Stimulated activated CD4-positive, alpha-beta T cell treated with anti-CD3 and anti-CD28 coated beads, Interleukin-4, amount 100 ng/mL, for 1 hour (primary cell): ENCODE measurements at places on chromosomes 1 and 21.

DNA sequence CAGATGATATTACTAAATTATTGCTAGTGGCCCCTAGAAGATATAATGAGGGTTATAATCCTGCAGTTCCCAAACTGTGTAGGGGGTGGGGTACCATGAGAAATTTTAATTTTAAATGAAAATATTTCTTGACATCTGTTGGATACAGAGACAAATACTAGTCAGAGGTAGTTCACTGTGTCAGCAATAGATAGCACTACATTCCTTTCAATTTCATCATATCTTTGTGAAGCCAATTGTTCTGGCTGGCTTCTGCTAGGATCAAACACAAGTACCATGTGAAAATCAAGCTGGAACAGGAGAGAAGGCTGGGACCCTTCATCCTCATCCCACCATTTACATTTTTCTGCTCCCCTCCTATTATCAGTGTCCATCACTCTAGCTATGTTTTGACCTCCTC is 208.1 kb downstream of the USH2A start:
- DNase-seq: no peak

DNA sequence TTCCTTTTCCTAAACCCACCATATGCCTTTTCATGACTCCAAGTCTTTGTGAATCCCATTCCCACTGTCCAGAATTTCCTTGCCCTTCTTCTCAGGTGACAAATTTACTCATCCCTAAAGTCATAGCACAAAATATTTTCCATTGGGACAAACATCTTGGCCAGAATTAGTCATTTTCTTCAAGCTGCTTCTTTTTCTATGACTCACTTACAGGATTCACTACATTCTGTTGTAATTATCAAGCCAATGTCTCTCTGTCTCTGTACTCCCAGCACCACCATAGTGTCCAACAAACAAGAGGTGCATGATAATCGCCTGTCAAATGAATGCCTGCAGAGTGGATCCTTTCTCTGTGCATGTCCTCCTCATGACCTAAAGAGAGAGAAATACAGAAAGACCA is 37.8 kb downstream of the SGIP1 start:
- no peak for DNase-seq

DNA sequence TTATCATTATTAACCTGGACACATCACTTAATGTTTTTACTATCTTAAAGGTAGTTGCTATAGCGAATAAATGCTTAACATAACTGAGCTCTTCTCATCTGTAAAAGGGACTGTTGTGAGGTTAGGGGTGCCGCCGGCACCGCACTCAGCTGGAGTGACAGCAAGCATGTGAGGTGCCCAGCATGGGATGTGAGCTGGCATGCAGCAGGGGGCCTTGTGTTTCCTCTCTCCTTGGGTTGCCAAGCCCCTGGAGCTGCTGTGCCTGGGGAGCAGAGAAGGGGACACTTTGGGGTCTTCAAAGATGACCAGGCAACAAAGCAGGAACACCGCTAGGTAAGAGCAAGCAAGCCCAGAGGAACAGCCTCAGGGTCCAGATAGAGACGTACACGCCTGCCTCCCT is 2.1 kb upstream of the ZC3H12A start:
- no peak for DNase-seq

- no peak for DNase-seq
These were observed 2.1 kb upstream of the PRRX1 start for GRCh38 chr1:170661646-170662411.

- DNase-seq: no peak
These were observed 64.6 kb upstream of the SPAG17 start for GRCh38 chr1:118249641-118250040.

GRCh38 chr1:9071554-9072235 is 2.3 kb upstream of the SLC2A5 start:
- no peak for DNase-seq
